ENCODE measurements at places on chromosomes 5 and 9.

DNA sequence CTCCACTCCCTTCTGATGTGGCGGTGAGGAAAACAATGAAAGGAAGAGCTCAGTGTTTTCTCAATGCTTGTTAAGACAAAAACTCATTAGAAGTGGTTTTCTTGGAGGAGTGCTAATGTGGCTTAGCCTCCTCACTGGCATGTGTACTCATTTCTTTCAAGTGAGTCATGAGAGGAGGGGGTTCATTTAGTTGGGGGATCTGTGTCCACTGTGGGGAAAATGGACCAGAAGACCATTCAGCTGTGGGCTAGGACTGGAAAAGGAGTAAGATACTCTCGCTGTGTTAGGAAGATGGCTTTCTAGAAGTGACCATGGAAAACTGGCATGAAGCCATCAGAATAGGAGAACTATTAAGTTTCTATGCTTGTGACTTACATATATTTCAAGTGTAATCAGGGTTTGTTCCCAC is 23.5 kb downstream of the KLF9 start:
- DNase-seq: no peak

DNA sequence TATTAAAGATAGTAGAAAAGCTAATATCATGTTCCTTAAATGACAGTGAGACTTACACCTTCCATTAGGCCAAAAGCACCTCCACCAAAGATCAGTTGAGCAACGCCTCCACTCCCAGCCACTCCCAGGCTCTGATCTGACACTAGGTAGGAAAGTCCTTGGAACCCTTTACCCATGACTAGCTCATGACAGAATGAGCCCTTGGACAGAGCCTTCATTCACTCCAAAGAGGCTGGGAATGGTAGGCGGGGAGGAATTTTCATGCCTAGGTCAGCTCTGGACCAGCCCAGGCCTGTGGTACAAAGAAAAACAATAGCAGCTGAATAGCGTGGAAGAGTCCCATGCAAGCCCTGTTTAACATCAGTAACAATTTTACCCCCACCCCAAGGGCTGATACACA is 493.7 kb downstream of the NR2F1-AS1 start:
- no peak for DNase-seq

- no peak for DNase-seq
Observed at GRCh38 chr5:171573451-171574225, 154.2 kb downstream of the FGF18 start.

DNA sequence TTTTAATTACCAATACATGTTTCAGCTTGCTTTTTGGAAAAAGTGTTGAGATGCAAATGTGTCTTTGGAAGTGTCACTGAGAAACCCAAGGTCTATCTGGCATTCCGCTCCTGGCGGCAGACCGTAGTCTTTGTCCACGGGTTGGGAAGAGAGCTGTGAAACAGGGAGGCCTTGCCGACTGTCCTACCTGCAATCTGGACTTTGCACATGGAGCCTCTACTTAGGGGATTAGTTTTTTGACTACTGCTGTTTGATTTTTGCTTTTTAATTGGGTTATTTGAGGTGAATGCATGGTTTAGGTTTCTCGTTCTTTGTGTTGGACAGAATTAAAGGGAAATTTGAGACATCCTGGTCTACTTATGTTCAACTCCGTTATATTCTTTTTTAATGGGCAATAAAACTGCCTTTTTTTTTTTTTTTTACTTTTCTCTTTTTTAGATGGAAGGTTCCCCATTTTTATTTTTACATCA is 25.7 kb downstream of the TRIO start:
- no peak for DNase-seq

GRCh38 chr5:12592228-12592627 is 688.0 kb upstream of the CTNND2 start:
- no peak for DNase-seq

GRCh38 chr9:95517559-95518425 is 1.0 kb upstream of the PTCH1 start:
- no peak for DNase-seq

- DNase-seq: no peak
Observed at GRCh38 chr9:117612317-117612716, 91.9 kb upstream of the TLR4 start.

GRCh38 chr5:23235246-23235645 is 272.2 kb upstream of the PRDM9 start:
- DNase-seq: no peak

GRCh38 chr9:14471041-14471440 is 157.1 kb upstream of the NFIB start:
- no peak for DNase-seq

DNA sequence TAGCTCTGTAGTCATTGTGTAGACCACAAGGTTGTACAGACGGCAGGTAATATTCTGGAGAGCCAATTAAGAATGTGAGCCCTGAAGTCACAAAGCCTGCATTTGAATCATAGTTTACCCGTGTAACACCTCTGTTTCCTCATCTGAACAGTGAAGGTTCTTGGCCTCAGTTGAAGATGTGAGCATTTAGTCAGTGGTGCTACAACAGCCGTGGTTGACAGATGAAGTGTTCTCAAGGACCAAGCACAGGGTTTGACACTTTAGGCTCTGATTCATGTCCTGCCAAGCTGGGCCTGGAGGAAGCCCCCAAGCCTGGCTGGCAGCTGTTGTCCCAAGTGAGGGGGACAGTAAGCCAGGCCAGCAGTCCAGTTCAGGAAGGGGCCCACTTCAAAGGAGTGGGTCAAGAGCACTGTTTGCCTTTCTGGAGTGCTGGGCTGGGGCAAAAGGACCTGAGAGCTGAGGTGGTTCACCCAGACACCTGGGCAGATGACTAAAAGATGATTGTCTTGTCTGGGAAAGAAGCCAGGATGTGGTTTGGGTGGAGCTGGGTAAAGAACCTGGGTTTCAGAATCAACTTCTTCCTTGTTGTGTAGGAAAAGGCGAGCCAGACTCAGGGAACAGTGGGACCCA is 20.7 kb downstream of the FAXDC2 start:
- DNase-seq: no peak

- DNase-seq: no peak
Observed at GRCh38 chr9:104882086-104882485, 45.9 kb downstream of the ABCA1 start.

DNA sequence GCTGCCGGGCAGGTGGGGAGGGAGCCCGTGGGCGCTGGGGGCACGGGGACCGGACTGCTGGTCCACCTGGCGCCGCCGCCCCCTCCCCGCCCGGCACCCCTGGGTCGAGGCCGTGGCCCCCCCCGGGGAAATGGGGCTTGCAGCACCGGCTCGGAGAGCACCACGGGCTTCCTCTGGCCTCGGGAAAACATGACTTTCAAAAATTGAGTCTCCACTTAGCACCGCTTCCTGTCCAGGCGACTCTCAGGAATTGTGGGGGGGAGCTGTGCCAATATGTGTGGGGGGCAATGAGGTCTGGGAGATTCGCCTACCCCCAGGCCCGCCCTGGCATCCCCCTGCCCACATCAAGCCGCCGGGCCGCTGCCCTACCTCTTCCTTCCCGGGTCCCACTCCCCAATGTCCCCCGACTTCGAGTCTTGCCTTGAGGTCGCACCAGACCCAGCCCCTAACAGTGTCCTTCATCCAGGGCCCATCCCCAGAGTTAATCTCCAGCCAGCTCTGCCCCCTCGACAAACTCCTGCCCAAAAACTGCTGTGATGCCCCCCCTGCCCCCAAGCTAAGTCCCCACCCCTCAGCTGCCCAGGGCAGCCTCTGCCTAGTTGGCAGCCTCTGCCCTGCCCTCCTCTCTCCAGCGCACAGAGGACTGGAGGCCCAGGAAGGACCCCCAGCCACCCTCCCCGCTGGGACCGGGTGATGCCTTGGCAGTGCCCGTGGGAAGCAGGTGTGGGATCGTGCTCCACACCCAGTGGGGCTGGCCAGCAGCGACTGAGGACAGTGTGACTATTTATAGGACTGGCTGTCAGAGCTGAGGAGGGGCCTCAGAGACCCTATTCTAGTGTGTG is 3.9 kb downstream of the EGFL7 start:
- DNase-seq: no peak
